ENCODE measurements at places on chromosomes 7 and 10.

- DNase-seq = no peak
Measured at GRCh38 chr10:114239994-114240345, 916 bp downstream of the VWA2 start.

DNA sequence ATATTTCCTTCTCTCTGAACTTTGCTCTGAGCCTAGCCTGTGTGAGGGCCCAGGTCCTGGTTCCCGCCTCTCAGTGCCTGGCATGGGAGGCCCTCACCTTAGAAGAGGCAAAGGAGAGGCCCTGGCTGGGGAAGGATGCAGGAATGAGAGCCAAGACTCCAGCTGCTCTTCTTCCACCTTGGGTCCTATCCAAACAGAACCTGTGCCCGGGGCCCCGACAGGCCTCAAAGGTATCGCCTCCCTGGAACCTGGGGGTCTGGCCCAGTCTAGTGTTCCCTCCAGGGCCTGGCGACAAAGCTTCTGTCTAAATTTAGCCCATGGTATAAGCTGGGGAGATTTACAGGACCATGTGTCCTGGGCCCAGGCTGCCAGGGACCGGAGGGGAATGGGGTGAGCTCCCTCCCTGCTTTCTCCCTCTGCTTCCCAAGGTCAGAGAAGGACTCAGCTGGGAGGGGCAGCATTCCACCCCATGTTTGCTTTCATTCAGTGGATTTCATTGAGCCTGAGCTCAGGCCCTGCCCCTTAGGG lies 12.0 kb upstream of the CRHR2 start:
- no peak for DNase-seq

- DNase-seq = no peak
Measured at GRCh38 chr7:55348502-55348901, 16.6 kb upstream of the LANCL2 start.

DNA sequence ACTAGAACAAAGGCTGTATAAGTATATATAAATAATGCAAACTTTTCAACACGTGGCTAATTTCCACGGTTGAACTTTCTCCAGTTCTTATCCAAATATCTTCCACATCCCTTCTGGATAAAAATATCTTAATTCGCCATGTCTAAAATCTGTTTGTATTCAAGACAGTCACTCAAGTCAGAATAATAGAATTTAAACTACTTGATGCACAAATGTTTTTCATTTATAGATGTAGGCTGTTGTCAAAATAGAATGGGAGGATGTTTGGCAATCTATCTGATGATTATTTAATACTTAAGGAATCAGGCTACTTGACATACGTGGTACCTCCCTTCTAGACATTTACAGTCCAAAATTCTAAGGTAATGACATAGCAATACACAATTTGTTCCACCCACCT lies 204.3 kb downstream of the TWIST1 start:
- no peak for DNase-seq

DNA sequence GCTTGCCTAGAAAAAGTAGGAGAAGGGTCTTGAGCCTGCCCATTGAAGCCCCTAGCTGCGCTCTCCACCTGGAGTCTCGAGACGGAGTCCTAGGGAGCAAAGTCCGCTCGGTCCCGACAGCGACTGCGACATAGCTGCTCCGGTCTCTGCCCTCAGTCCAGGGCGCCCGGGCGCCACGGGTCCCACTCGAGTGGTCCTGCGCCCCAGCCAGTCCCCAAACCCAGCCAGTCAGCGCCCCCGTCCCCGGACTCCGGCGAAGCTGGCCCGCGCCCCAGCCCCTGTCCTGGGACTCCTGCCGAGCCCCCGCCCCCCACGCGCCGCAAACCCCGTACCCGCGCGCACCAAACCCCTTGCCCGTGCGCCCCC lies 490 bp downstream of the TNS3 start:
- no peak for DNase-seq

GRCh38 chr10:2979306-2979705 lies 88.0 kb upstream of the PFKP start:
- DNase-seq = no peak

DNA sequence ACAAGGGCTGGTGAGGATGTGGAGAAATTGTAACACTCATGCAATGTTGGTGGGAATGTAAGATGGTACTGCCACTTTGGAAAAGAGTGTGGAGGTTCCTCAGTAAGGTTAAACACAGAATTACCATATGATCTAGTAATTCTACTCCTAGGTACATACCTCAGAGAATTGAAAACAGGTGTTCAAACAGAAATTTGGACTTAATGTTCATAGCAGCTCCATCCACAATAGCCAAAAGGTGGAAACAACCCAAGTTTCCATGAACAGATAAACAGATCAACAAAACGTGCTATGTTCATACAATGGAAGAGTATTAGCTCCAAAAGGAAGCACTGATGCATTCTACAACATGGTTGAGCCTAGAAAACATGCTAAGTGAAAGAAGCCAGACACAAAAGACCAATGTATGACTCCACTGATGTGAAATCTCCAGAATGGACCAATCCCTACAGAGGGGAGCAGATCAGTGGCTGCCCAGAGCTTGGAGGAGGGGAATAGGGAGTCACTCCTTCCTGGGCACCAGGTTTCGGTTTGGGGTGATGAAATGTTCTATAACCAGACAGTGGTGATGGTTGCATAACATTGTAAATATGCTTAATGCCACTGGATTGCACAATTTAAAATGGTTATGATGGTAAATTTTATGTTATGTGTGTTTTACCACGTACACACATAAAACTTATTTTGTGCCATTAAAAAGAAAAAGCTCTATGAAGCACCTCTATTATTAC lies 5.7 kb upstream of the WDR86 start:
- DNase-seq = no peak

- DNase-seq = no peak
Measured at GRCh38 chr7:38123494-38123893, 54.6 kb upstream of the STARD3NL start.

DNA sequence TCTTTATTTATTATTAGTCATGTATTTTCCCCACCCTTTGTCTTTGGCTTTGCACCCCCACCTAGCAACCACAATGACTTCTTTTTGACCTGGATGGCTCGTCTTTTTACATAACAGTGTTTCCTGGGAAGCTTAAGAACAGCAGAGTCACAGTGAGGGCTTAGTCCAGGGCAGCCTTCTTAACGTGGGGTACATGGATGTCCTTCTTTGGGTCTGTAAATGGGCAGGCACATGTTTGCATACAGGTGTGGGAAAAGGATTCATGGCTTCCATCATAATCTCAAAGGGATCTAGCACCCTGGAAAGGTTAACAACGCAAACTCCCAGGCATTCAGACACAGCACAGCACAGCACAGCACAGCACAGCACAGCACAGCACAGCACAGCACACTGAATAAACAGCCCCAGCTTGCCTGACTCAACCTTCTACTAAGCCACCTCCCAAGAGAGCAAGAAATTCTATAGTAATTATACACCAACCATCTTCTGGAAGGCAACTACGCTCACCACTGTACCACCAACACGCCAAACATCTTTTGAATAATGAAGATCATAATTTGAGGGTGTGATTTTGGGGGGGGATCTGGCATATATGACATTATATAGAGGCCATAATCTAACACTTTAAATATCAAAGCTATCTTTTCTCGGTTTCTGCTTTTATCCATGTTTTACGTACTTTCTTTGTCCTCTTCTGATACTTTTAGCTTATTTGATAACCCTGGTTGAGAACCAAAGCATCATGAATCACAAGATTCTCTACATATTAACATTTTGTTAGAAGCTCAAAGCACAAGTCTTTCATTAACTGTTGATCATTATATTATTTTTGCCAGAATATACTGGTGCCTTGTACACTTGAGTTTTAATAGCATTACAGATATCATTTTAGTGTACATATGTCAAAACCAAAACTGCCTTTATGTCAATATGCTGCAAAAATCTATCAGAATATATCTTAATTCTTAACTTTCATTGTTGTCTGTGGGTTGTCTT lies 177.2 kb upstream of the KLF14 start:
- no peak for DNase-seq

- no peak for DNase-seq
Measured at GRCh38 chr7:159229683-159230475, 85.2 kb upstream of the VIPR2 start.

- DNase-seq = no peak
Measured at GRCh38 chr7:155462163-155462735, 4.3 kb downstream of the EN2 start.

Data from NCI-H187 treated with DMSO at 0.1 percent for 48 hours (cell line).